ENCODE measurements at places on chromosomes 12 and 14.

DNA sequence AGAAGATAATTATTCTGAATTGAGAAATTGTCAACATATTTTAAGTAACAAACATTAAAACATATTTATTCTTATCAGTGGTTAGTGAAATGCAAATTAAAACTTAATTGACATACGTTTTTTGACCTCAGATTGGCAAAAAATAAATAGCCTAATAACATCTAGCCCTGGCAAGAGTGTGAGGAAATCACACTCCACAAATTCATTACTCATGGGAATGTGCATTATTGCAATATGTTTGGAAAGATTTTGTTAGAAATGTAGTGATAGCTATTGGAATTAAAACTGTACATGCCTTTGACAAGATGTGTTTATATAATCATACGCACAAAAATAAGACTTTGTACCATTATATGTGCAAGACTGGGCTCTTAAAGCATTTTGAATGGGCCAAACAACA, 168.6 kb downstream of the KITLG start:
- no peak for DNase-seq

- no peak for DNase-seq
Measured at GRCh38 chr14:96126339-96126782, 78.3 kb upstream of the BDKRB2 start.

DNA sequence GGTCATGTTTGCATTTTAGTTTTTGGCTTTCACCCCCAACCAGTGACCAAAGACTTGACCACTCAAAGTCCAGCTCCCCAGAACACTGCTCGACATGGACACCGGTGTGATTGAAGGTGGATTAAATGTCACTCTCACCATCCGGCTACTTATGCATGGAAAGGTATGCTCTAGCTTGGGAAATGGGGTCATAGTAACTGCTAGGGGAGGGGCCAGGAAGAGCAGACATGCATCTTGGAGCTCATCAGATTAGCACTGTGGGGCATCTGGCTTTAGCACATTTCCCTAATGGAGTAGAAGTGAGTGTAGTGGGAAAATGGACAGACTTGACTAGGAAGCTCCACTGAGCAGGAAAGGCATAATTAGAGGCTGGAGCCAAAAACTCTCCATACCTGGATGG, 2.8 kb downstream of the PCBP2 start:
- no peak for DNase-seq

- DNase-seq: no peak
Measured at GRCh38 chr12:86249851-86250250, 6.3 kb downstream of the MGAT4C start.

GRCh38 chr14:85400678-85401077, 129.3 kb upstream of the FLRT2 start:
- no peak for DNase-seq

DNA sequence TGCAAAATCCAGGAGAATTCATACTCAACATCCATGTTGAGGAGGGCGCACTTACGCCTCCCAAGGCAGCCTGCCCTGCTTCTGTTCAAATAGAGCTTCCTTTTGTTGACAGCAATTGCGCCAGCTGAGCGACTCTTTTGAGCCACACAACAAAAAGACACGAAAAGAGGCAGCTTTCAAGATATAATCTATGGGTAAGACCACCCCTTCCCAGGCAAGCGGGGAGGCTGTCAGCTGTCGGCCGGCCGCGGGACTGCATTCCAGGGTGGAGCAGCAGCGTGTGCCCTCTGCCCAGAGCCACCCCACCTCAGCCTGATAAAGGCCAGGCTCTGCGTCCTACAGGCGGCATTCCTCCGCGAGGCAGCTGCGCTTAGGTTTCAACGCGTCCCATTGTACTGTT, 15.8 kb upstream of the STAB2 start:
- DNase-seq: no peak

DNA sequence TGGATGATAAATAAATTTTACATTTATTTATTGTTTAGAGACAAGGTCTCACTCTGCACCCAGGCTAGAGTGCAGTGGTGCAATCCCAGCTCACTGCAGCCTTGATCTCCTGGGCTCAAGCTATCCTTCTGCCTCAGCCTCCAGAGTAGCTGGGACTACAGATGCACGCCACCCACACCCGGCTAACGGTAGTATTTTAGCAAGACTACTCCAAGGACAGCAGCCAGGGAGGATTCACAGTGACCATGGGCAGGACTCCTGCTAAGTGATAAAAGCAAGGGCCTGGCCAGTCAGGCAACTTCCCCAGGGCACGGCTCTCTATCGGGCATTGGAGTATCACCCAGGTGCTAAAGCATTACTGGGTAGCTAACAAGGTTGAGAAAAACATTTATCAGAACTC, 55.4 kb downstream of the ARL6IP4 start:
- DNase-seq: no peak

- no peak for DNase-seq
Measured at GRCh38 chr14:92382677-92383076, 59.7 kb downstream of the SLC24A4 start.

- DNase-seq: no peak
Measured at GRCh38 chr14:53850714-53851296, 105.8 kb downstream of the BMP4 start.

- no peak for DNase-seq
Measured at GRCh38 chr12:109462868-109463692, 14.0 kb downstream of the KCTD10 start.

DNA sequence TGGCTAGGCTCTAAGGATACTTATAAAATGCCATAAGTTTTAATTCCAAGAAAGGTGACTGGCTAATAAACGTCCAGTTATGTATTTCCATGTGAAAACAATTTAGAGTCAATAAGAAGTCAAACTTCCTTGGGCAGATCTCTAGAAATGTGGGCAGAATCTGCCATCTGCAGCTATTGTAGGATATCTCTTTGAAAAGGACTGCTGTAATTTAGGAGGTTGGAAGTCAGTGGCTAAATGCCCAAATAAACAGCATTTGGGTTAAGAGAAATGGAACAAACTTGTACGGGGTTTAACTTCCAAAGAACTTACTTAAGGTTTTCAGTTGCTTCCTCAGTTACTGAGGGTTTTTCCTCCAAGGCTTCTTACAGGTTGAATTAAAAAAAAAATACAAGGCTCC, 121.6 kb downstream of the FIGNL2 start:
- DNase-seq: no peak

DNA sequence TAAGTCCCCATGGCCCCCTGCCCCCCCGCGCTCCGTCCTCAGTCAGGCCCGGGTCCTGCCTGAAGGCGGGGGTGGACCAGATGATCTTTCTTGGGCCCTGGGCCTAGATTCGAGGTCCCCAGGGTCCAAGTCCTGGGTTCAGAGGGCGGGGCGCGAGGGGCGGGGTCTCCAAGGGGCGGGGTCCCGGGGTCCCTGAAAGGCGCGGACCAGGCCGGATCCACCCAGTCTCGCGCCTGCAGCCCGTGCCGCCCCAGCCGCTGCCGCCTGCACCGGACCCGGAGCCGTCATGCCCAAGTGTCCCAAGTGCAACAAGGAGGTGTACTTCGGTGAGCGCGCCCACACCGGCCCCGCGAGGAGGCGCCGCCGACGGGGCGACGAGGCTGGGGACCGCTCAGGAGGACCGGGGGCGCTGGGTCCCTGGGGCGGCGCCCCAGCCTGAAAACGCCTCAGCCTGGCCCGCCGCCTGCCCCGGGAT, 325 bp downstream of the CRIP1 start:
- DNase-seq: peak; percentile 81

- peak; percentile 77 for DNase-seq
Measured at GRCh38 chr12:108634341-108634751, 652 bp upstream of the SELPLG start.

- no peak for DNase-seq
Measured at GRCh38 chr14:82313889-82314288, 780.2 kb upstream of the SEL1L start.

All from activated CD8-positive, alpha-beta memory T cell treated with anti-CD3 and anti-CD28 coated beads, Interleukin-2, amount 50 U/mL, for 48 hours (primary cell).